Prostate gland (tissue), 2 donors: ENCODE measurements at places on chromosomes 2 and 18. TPM values are rescaled to one million over a fixed set of nuclear protein-coding genes. Genes with fewer than 3 reads are reported as not detected.

DNA sequence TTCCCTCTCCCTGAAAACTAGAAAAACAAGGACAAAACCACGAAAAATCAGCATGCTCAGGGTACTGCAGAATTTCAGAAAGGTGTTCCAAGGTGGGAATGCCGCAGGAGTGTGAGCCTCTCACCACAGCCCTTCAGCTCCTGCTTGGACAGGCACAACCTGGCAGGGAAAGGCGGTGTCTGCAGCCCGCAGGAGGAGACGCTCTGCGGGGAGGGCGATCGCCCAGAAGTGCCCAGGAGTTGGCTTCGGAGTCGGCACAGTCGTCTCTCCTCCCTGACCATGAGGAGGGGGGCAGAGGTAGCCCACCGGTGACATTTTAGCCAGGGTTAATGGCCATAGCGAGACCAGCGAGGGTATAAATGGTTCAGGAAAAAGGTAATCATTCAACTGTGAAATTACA is 57.2 kb downstream of the TMEM18 start:
- no peak for DNase-seq

DNA sequence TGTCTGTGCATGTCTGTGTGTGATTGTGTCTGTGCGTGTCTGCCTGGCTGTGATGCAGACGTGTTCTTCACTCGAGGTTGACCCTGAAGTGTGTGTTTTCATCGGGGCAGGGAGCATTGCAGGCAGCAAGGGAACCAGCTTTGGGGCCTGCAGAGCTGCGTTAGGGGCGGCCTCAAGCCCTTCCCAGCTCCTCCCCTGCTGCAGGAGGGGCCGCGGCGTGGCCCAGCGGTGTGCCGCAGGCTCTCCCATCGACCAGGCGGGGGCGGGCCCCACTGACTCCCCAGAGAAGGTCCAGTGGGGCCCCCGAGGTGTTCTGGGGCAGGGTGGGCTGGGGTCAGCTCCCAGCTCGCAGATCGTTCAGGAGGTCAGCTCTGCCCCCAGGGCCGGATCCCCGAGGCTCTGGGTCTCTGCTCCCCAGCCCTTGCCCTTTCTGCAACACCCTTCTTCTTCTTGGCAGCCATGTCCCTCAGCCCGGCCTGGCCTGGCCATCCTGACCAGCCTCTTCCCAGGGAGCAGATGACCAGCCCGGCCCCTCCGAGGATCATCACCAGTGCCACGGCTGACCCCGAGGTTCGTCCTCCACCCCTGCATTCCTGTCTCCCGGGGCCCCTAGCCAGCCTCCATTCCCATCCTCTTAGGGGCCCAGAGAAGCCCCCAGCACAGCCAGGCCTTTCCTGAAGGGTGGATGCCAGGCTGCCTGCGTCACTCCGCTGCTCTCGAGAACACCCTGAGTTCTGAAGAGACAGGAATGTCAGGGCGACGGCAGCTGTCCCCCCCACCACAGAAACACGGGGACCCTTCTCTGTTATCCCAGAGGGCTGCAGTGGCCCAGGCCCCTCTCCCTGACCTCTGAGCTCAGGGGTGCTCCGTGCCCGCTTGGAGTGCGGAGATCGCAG is 11.1 kb upstream of the KLHL30 start:
- DNase-seq = no peak

- DNase-seq = no peak
Measured at GRCh38 chr18:12960395-12960794, 12.6 kb downstream of the SEH1L start.

GRCh38 chr2:123179526-123179925 is 845.6 kb upstream of the CNTNAP5 start:
- DNase-seq = no peak

LOXL3 gene
- total RNA-seq = 1.3 TPM

XDH gene
- 1.2 TPM for total RNA-seq

DCDC2C gene
- 5.9 TPM for total RNA-seq

EMILIN1 gene
- total RNA-seq = 39.8 TPM

CCDC68 gene
- 20.8 TPM for total RNA-seq
